CD4-positive, alpha-beta T cell treated with Interleukin-4 for 4 hours (primary cell): ENCODE measurements at places on chromosomes 3 and 15.

DNA sequence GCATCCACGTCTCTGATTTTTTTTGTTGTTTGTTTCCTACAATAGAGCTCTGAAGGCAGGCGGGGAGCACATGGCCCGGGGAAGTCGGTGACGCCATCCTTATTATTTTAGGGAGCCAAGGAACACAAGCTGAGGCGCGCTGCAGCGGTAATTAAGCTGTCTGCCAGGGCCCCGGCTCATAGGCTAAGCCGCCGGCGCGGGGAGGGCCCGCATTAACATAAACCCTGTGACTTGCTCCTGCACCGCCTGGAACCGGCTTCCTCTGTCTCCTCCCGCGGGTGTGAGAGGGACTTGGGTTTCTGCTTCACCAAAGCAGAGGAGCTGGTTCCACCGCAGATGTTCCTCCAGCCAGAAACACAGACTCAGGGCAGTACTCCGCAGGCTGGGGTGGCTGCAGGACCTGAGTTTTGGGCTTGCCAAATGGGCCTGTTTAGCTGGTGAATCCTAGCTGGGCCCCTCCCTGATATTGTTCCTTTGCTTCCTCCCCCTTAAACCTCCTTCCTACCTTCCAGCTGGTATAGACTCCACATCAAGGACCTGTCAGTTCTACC, 25.3 kb downstream of the ANP32A start:
- peak; percentile 55 for DNase-seq

DNA sequence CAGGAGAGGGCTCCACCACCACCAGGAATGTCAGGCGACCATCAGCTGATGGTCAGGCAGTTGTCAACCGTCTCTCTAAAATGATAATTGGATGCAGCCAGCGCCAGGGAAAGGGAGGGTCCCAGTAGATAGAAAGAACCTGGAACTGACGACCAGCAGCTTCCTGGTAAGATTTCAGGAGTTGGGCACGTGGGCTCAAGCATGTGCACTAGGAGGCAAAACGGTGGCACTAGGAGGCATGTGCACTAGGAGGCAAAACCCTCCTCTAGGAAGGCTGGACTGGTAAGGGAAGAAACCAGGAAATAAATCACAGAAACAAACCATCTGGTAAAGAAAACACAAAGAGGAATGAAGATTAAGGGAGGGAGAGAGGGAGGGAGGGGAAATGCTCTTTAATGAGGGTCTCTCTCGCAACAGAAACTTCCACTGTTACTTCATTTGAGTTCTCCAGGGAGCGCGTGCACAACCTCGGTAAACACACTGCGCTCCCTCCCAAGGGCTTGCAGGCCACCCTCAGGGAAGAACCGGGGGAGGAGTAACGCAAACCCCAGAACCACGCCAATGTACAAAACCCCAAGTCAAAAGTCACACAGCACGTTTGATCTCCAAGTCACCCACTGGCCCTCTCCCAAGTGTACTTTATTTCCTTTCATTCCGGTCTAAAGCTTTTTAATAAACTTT, 116.7 kb downstream of the XXYLT1 start:
- no peak for DNase-seq

DNA sequence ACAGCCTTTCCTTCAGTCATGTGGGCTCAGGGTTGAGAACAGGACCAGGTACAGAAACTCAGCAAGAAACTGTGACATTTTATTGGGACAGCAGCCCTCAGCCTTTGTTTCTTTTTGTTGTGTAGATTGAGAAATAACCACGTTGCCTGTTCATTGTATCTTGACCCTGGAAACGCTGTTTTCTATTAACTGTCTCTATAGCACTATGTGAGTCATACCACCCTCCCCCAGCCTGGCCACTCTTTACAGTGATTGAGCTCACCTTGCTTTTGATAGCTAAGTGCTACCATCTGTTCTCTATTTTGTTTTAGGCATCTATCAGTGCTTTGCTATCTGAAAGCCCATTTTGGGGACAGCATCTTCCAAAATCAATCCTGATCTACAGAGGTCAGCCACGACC, 127.9 kb downstream of the CD47 start:
- no peak for DNase-seq

- no peak for DNase-seq
Measured at GRCh38 chr3:173744479-173744878, 346.9 kb downstream of the NLGN1 start.

GRCh38 chr3:31848911-31849310, 132.2 kb downstream of the OSBPL10 start:
- DNase-seq, result no peak

GRCh38 chr3:128482666-128483656, 10.0 kb downstream of the GATA2 start:
- no peak for DNase-seq

DNA sequence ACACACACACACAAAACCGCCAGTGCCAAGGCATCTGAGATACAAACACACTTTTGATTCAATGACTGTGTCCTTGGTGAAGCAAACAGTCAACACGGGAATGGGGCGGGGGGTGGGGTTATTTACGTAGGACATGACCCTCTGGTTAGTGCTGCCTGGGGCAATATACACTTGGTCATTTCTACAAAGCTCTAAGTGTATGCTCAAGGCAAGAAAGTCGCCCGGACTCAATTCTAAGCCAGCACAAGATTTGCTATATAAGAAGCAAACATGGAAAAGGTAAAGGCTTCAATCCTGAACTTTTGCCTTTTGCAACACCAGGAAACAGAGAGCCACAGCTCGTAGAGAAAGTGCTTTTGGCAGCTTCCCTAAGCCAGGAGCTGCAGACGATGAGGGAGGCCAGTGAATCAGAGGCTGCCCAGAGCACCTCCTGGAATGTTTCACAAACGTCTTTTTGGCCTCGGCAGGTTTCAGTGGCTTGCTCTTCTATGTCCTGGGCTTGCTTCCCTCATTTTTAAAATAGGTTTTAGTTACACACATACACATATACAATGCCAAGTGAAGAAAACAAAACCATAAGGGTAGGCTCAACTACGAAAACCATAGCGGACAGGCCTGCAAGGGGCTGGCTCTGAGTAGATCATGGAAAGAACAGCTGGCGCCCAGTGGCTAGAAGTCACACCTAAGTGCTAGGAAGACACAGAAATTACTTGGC, 73.6 kb downstream of the TM4SF4 start:
- no peak for DNase-seq

DNA sequence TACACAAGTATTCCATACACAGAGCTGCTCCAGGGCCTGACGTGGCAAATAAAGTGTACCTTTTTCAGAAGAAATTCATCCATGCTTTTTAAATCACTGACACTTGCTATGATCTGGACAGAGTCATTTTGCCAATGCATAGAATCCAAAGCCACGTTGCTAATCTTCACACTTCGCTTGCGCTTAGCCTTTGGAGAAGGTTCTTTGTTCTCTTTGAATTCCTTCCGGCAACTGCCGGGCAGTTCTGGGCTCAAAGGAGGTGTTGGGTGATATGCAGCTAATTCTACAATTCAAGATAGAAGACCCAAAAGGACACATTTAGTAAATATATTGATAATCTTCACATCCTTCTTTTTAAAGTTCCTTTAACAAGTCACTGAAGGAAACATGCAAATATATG, 69.9 kb downstream of the NR2E3 start:
- no peak for DNase-seq

DNA sequence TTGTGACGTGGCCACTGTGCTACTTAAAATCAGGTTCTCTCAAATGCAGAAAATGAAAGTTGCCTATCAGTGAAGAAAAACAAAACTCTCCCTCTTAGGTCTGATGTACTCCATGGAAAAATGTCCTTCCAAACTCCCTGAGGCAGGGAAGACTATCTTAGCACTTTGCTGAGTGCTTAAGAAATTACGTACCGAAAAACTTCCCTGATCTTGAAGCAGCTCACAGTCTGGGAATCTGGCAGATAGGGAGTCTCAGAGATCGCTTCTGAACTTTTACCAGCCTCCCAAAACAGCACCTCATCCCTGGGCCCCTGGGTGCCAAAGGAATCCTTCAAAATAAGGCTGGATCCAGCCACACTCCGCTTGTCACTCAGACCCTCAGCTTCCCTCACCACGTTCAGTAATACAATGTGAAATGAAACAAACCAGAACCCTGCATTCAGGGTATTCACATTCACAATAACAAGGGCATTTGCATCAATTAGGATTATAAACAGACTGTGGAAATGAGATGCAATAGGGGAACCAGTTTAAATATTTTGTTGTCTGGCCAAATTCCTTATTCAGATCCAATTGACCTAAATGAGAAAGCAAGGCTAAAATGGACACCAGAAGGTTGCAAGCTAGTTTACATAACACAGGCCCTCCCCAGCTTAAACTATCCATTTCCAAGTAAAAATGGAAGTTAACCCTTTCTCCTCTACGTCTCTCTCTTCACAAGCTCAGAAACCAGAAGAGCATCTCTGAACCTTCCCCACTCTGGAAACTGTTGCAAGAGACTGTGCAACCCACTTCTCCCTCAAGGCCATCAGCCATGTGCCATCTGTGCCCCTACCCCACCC, 20.9 kb downstream of the OSBPL10 start:
- no peak for DNase-seq

- DNase-seq, result no peak
Measured at GRCh38 chr3:112121577-112122547, 11.2 kb downstream of the GCSAM start.

DNA sequence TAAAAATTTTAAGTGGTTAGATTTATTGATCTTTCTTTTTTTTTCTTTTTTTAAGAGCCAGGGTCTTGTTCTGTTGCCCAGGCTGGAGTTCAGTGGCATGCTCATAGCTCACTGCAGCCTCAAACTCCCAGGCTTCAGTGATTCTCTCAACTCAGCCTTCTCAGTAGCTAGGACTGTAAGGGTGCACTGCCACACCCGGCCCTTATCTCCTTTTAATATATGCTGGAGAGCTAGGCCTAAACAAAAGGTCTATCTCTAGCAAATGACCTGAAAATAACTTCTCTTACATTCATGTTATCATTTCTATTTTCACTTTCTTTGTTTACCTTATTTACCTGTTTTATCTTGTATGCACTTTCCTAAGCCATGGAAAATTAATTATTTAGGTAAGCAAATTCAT, 35.2 kb upstream of the MELTF start:
- no peak for DNase-seq

DNA sequence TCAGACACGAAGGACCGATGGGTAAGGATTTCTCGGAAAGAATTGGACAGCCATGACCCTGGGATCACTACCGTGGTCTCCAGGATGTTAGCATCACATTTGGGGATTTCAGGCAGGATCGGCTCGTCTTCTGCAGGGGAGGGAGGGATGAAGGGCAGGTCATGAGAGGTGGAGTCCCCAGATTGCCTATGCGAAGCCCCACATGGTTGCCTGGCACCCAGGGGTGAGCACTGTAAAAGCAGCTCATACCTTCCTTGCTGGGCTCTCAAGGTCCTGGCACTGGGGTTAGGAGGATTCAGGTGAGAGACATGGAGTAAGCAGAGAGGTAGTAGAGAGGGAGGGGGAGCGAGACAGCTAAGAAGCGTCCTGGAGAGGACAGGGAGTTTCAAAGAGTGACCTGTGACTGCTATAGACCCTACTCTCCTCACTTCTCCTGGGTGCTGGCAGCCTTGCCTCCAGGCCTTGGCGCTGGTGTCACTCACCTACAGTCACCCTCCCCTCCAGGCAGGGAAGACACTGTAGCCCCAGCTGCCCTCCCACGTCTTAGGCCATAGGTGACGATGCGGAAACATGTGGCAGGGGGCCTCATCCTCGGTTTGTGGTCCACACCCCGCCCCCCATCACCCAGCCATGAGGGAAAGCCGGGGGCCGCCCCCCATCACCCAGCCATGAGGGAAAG, 15.0 kb upstream of the EHD4 start:
- DNase-seq, result no peak

DNA sequence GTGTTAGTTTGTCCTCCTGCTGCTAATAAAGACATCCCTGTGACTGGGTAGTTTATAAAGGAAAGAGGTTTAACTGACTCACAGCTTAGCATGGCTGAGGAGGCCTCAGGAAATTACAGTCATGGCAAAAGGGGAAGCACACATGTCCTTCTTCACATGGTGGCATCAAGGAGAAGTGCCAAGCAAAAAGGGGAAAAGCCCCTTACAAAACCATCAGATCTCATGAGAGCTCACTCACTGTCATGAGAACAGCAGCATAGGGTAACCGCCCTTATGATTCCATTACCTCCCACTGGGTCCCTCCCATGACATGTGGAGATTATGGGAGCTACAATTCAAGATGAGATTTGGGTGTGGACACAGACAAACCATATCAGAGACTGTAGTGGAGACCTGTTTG, 27.0 kb downstream of the TM2D3 start:
- no peak for DNase-seq

DNA sequence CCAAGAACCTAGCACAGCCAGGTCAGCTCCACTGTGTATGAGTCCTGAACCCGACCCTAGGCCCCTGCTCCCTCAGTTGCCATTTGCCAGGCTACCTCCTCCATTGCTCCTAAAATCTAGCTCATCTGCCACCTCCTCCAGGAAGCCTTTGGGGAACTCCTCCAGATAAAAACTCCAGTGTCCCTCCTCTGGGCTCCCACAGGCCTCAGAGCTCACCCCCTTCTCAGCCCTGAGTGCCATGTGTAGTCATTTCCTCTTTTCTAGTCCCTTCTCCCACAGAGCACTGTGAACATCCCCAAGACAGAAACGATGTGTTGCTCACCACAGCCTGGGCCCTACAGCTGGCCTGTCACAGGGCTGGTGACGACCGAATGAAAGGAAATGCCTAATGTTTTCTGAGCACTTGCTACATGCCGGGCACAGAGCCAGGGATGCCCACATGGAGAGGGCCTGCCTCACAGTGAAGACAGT, 61.0 kb downstream of the IQSEC1 start:
- peak; percentile 67 for DNase-seq

GRCh38 chr15:32870240-32871033, 152.6 kb downstream of the GREM1 start:
- no peak for DNase-seq

DNA sequence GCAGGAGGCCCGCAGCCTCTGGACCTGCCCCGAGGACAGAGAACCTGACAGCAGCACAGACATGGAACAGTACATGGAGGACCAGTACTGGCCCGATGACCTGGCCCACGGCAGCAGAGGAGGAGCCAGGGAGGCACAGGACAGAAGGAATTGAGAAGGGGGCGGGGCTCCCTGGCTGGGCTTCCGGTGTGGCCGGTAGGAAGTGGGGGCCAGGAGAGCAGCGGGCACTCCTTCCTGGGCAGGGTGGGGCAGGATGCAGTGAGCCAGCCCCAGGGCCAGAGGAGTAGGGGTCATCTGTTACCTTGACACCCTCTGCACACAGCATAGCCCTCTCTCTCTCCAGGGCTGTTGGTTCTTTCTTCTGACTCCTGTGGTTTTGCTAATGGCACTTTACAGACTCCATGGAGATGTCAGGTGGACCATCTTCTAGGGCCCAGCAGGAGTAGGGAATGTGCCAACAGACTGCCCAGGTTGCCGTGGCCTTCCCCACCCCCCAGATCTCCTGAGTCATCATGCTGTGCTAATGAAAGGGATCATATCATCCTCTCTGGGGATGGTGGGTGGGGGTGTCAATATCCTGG, 8.6 kb upstream of the ISG20 start:
- DNase-seq, result no peak

DNA sequence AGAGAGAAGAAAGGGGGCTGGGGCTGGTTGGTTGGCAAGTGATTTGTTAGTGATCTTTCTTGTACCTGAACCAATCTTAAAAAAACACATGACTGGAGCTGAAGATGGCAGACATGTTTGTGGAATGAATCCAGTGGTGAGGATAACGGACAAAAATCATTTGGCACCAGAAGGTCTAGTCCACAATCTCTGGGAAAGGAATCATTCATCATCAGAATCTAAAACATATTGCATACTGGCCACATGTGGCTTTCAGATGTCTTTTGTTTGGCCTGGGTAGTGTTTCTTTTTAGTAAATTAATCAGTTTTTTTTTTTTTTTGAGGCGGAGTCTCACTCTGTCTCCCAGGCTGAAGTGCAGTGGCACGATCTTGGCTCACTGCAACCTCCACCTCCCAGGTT, 5.0 kb downstream of the NEK11 start:
- DNase-seq, result no peak
